ENCODE measurements at places on chromosomes 4 and X. TPM values are rescaled to one million over a fixed set of nuclear protein-coding genes. Genes with fewer than 3 reads are reported as not detected.

DNA sequence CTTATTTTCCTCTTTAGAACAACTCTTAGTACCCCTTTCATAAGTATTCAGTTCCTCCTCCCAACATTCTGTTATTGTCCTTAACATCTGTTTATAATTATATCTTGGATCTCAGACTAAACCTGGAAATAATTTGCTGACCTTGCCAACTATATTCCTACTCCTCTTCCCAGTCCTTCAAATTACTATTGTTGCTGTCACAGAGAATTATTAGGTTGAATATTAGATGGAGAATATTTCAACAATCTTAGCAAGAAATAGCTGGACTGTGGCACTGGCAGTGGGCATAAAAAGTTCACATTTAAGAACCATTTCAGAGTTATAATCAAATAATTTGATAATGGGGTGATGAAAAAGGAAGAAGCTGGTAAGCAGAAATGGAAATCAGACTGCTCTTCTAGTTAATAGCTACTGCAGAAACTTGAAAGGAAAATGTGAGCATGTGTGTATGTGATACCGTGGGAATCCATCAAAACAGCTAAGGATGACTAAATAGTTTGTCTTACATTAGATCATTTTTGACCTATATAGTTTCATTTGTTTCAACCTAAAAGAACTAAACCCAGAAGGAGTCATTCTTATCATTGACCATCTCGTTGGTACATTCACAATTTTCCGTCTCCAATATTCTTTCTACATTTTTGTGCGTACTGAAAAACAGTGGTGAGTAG is 43.3 kb upstream of the PRDM8 start:
- DNase-seq: peak; percentile 40

DNA sequence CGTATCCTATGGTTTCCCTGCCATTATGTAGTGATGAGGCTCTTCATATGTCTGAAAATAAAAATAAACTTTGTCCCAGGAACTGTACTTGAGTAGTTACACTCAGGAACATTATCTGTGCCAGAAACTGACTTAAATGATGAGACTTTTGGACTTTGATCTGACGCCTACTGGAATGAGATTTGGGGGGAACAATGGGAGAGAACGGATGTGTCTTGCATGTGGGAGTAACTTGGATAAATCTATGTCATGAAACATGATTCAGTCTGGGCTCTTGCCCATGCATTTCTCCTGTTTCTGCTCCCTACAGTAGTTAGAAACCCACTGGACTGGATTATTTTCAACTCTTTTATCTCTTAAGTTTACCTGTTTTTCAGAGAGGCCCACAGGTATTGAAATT is 2351.4 kb downstream of the PCDH7 start:
- DNase-seq: no peak

DNA sequence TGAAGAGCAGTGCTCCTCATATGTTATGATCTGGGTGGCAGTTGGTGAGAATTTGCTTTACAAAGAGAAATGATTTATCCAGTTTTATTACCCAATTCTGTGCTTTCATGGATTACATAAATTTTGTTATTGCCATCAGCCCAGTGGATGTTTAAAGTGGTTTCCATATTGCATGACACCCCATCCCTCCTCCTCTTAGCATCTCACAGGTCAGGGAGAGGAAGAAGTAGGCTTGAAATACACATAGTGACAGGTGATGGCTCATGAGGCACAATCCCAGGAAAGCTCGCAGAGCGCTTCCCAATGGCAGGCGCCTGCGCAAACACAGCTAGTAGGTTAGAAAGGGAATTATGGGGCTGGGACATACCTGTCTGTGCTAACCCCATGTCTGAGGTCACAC is 47.7 kb upstream of the GATB start:
- no peak for DNase-seq

DNA sequence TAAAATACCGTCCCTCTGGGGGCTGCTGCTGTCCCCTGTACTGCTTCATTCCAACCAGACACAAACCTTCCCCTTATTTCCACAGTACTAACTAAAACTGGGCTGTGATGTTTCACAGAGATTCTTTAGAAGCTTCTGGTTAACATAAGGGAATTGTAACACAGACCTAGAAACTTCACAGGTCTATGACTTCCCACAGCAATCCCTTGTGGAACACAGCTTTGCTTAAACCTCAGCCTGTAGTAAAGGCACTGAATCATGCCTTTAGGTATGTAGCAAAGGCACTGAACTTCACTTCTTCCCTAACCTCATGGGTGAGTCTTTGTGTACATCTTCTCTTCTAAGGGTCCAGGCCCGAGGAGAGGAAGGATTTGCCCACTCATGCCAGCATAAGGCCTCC is 49.4 kb downstream of the SPINK2 start:
- DNase-seq: no peak

- DNase-seq: no peak
Measured at GRCh38 chr4:180190382-180190781, 2052.8 kb upstream of the TENM3 start.

GRCh38 chr4:144507311-144508101 is 138.4 kb upstream of the HHIP start:
- no peak for DNase-seq

GRCh38 chr4:82754513-82755165 is 44.0 kb downstream of the SCD5 start:
- no peak for DNase-seq

- DNase-seq: no peak
Measured at GRCh38 chrX:77415882-77416281, 31.3 kb upstream of the FGF16 start.

- DNase-seq: no peak
Measured at GRCh38 chrX:1103360-1103759, 109.1 kb downstream of the CRLF2 start.

DNA sequence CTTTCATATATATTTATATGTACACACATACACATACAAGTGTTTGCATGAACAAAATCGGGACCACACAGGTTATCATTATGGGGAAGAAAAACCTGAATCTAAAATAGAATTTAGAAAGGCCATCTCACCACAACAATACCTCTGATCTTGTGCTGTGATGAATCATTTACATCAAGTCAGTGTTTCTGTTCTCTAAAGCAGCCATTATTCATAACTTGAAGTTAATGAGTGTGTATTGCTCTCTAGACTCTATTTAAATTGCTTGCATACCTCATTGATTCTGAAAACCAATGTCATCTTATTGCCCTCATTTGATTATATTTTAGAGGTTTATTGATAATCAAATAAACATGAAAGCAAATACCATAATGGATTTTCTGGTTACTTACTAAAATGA is 71.6 kb downstream of the FAM114A1 start:
- no peak for DNase-seq

DNA sequence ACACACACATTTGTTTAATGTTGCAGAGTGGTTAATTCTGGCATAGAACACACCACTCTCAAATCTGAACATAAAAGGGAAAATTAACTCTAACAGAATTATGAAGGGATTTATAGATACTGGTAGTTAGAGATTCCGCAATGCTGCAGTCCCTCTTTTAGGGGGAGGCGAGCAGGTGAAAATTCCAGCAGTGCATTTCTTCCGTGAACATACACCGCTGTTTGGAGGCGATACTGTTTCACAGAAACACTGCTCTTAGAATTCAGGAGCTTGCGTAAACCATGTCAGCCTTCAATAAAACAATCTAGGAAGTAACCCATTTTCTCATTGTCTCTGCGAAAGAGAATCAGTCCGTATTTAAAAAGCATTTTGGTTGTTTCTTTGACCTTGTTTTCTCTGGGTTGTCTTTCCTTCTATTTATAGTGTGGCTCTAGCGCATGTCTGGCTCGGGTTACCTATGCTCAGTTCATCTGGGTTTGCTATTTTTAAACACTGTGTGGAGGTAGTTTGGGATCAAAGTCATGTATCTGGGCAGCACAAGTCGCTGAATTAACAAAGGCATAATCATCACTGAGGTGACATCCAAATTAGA is 90.4 kb downstream of the GPAT3 start:
- no peak for DNase-seq

DNA sequence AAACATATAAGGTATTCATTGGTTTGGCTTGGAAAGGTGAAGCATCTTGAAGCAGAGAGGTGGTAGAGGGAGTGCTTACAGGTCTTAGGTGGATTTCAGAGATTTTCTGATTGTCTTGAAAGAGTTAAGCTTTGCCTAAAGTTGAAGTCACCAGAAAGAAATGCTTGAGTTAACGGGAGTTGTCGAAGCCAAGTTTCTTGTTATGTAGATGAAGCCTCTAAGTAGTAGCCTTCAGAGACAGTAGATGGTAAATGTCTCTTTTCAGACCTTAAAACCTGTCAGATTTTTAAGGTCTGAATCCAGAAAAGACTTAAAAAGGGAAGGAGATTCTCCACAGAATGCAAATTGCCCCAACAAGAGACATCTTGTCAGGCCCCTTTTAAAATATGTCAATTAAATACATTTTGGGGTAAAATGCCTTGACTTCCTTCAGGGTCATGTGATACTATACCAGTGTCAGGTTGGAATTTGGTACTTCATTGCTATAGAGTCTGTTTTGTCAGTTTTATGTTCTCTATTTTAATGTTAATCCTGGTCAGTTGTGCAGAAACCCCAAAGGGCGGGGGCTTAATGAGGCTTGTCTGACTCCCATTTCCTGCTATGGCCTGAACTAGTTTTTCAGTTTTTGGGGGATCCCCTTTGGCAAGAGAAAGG is 81.0 kb downstream of the PCDH18 start:
- no peak for DNase-seq

DNA sequence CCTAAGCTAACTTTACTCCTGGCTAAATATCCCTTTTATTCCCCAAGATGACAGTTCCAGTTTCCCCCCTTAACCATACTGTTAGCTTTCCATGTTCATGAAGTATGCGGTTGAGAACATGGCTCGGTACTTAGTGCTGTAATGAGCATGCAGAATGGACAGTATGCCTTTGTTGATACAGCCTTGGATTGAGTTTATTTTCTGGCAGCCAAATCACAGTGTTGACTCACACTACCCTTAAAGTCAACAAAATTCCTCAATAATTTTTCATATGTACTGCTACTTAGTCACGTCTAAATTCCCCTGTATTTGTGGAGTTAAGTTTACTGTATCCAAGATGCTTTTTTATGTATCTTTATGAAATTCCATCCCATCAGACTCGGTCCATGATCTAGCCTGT is 1.4 kb upstream of the VEGFC start:
- DNase-seq: peak; percentile 87

- DNase-seq: no peak
Measured at GRCh38 chrX:109783701-109784079, 50.6 kb upstream of the ACSL4 start.

DNA sequence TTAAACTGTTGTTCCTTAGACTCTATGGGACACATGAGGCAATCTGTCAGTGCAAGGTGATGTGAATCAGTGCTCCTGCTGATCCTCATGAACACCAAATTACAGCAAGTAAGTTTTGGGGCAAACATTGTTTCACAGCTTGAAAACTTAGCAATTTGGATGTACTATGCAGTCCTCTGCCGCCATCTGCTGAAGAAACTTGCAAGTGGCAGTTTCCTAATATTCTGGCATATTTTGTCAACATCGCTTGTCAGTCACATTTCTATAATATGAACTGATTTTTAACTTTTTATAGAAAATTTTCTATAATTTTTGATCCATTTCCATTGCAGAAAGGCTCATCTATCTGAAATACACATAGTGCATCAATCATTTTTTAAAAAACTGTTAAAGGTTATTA is 56.3 kb downstream of the ZAR1 start:
- DNase-seq: peak; percentile 19

GRCh38 chr4:163243297-163243981 is 76.7 kb upstream of the NAF1 start:
- no peak for DNase-seq

DNA sequence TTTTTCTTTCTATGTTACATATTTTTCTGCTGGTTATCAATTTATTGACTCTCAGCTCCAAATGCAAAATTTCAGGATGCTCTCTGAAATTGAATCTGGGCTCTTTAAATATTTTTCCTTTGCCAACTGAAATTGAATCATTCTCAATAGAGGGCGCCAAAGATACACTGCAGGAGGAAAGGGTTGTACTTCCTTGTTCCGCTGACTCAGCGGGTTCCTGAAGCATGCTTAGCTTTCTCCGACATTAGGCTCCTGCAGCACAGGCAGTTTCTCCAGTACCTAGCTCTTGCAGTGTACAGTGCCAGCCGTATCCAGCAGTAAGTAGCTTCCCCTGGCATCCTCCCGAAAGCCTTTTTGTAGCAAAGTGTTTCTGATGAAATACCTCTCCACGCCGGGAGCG is 28.8 kb upstream of the CFAP47 start:
- peak; percentile 63 for DNase-seq

DNA sequence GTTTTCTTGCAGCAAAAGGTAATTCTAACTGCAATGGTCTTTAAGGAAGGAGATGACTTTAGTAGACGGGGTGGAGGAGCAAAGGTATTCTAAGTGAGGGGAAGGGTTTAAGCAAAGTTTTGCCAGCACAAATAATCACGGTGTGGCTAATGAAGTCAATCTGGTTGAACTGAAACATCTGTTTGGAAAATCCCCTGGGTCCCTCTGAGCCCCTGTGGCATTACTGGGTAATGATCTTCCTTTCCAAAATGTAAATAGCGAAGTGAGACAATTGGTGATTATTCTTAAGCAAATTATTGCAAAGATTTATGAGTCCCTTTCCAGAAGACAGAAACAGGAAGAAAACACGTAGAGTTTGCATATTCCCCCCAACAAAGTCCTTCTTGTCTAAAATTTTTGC is 47.2 kb downstream of the FGFBP1 start:
- DNase-seq: no peak

- DNase-seq: no peak
Measured at GRCh38 chr4:181958446-181958845, 284.8 kb upstream of the TENM3 start.

GRCh38 chrX:70196961-70197720 is 19.9 kb downstream of the DGAT2L6 start:
- peak; percentile 65 for DNase-seq

DNA sequence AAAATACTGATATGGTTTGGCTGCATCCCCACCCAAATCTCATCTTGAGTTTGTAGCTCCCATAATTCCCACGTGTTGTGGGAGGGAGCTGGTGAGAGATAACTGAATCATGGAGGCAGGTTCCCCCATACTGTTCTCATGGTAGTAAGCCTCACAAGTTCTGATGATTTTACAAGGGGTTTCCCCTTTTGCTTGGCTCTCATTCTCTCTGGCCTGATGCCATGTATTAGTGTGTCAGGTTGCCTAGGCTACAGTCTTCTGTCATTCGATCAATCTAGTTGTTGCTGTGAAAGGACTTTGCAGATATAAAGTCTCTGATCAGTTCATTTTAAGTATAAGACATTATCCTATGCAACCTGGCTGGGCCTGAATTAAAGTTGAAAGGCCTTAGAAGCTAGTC is 209.3 kb upstream of the MAOA start:
- DNase-seq: no peak

- no peak for DNase-seq
Measured at GRCh38 chr4:81494031-81494431, 22.3 kb upstream of the RASGEF1B start.

- peak; percentile 17 for DNase-seq
Measured at GRCh38 chrX:129600981-129601424, 53.8 kb downstream of the APLN start.

GRCh38 chr4:166827167-166827566 is 407.1 kb downstream of the SPOCK3 start:
- no peak for DNase-seq

Gene SMR3B
- not detected for total RNA-seq

Gene MCTS1
- total RNA-seq: 97.7 TPM

Gene SYNPO2
- 1.6 TPM for total RNA-seq

Gene SOD3
- 1.2 TPM for total RNA-seq

Gene NPY5R
- total RNA-seq: not detected

Gene WDR1
- 180 TPM for total RNA-seq

Data from RPMI7951 (cell line).